GM23248 (cell line): ENCODE measurements at places on chromosomes 12 and 14. TPM values are rescaled to one million over a fixed set of nuclear protein-coding genes. Genes with fewer than 3 reads are reported as not detected.

AKAP6 gene
- 4.0 and 4.8 TPM in 2 replicates for polyA plus RNA-seq

DENND5B gene
- 9.5 and 9.9 TPM in 2 replicates for polyA plus RNA-seq

AQP5 gene
- polyA plus RNA-seq: not detected in 2 replicates

INSM2 gene
- not detected in 2 replicates for polyA plus RNA-seq

DNAAF2 gene
- 11.1 and 12.8 TPM in 2 replicates for polyA plus RNA-seq

RPL10L gene
- not detected in 2 replicates for polyA plus RNA-seq

SIRT4 gene
- polyA plus RNA-seq: 1.4 TPM in 2 replicates

ARMH4 gene
- 6.5 and 8.7 TPM in 2 replicates for polyA plus RNA-seq

CYP46A1 gene
- polyA plus RNA-seq: 0.15 and 0.29 TPM in 2 replicates

ASB2 gene
- 0.06 and 0.18 TPM in 2 replicates for polyA plus RNA-seq

FAM222A gene
- not detected in 2 replicates for polyA plus RNA-seq

DACT1 gene
- polyA plus RNA-seq: 6.5 and 6.8 TPM in 2 replicates

CDKN3 gene
- polyA plus RNA-seq: 39.3 and 41.8 TPM in 2 replicates

- no peaks in the 10 kb centered on the region; the same call in 1 of the 2 replicates for H3K27me3 ChIP-seq
- no peak for DNase-seq
- no peaks in the 10 kb centered on the region for H3K36me3 ChIP-seq
These were observed 19.7 kb downstream of the EML1 start for GRCh38 chr14:99812892-99813291.

GRCh38 chr12:91824991-91825390 lies 320.7 kb downstream of the BTG1 start:
- no peaks in the 10 kb centered on the region for H3K27me3 ChIP-seq
- no peak overlapping the region for H3K27ac ChIP-seq
- no peaks in the 10 kb centered on the region for H3K4me1 ChIP-seq

DNA sequence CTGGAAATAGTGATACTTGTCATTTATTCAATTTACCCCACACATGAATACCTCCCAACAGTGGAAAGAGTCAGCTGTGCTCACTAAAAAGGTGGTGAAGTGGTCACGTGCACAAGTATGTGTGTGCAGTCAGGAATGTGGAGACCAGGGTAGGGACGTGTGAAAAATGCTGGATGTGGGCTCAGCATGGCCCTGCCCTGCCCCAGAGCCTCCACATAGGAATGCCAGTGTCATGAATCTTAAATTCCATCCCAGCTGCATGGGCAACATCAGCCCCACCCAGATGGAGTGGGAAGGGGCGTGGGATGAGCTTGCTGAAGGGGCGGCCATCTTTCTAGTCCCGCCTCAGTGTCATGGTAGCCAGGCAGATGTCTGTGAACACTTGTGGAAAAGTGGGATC lies 87.7 kb downstream of the C12orf75 start:
- no peaks in the 10 kb centered on the region for H3K27me3 ChIP-seq
- DNase-seq: peak; percentile 90
- H3K27ac ChIP-seq: peak overlapping the region; percentile 72
- H3K36me3 ChIP-seq: no peaks in the 10 kb centered on the region
- H3K4me1 ChIP-seq: peaks cover 32% of the 10 kb centered on the region

DNA sequence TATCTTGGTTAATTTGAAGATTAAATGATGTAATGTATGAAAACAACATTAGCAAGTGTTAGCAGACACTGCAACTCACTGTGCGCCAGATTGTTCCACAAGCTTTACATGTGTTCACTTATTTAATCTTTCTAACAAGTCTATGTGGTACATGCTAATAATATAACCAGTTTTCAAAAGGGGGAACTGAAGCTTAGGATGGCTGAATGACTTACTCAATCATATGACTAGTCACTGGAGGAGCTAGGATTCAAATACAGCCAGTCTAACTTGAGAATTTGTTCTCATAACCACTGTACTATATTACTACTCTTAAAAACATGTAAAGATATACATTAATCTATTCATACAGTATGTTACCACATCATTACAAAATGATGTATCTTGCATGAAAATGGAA lies 60.5 kb upstream of the LRIG3 start:
- no peak overlapping the region for H3K4me3 ChIP-seq
- H3K27ac ChIP-seq: no peak overlapping the region
- H3K36me3 ChIP-seq: no peaks in the 10 kb centered on the region

- H3K36me3 ChIP-seq: no peaks in the 10 kb centered on the region
- no peak overlapping the region for H3K27ac ChIP-seq
- DNase-seq: no peak
- H3K27me3 ChIP-seq: no peaks in the 10 kb centered on the region
These were observed 22.5 kb downstream of the PIK3C2G start for GRCh38 chr12:18283831-18284230.

DNA sequence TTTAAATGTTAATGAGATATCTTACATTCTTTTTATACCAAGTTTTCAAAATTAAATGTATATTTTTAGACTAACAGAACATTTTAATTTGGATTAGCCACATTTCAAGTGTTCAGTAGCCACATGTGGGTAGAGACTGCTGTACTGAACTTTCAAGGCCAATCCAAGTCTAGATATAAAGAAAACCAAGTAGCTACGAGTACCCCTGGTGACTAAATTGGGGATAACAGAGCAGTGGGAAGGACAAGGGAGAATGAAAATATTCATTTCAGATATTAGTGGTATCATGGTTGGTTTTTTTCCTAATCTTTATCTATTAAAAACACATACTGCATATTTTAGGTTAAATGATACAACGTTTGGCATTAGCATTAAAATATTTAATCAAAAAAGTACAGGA lies 69.4 kb upstream of the RHOJ start:
- no peaks in the 10 kb centered on the region for H3K27me3 ChIP-seq
- H3K36me3 ChIP-seq: no peaks in the 10 kb centered on the region
- peak; percentile 0 for DNase-seq
- H3K4me1 ChIP-seq: no peaks in the 10 kb centered on the region
- H3K4me3 ChIP-seq: no peak overlapping the region
- H3K27ac ChIP-seq: no peak overlapping the region

DNA sequence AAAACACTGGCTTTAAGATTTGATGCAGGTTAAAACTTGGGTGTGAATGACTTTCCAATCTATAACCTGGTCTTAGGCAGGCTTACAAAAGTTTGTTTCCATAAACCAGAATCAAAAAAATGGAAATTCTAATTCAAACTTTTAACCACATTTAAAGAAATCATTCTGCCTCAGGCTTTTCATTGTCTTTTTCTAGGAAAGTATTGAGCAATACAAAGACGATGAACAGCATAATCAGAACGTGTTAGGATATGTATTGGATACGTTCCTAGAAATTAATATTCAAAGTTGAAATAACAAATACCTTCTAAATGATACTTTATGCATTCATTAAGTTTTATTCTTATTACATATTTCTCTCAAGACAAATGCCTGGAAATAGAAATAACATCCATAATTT lies 172.9 kb downstream of the CEP128 start:
- H3K36me3 ChIP-seq: no peaks in the 10 kb centered on the region
- peaks cover 13% of the 10 kb centered on the region for H3K4me1 ChIP-seq
- H3K27me3 ChIP-seq: no peaks in the 10 kb centered on the region
- H3K27ac ChIP-seq: no peak overlapping the region

GRCh38 chr12:65756956-65757511 lies 67.2 kb upstream of the HMGA2 start:
- H3K4me1 ChIP-seq: no peaks in the 10 kb centered on the region
- peak; percentile 39 for DNase-seq
- H3K27ac ChIP-seq: no peak overlapping the region
- no peaks in the 10 kb centered on the region for H3K27me3 ChIP-seq
- H3K4me3 ChIP-seq: no peak overlapping the region

DNA sequence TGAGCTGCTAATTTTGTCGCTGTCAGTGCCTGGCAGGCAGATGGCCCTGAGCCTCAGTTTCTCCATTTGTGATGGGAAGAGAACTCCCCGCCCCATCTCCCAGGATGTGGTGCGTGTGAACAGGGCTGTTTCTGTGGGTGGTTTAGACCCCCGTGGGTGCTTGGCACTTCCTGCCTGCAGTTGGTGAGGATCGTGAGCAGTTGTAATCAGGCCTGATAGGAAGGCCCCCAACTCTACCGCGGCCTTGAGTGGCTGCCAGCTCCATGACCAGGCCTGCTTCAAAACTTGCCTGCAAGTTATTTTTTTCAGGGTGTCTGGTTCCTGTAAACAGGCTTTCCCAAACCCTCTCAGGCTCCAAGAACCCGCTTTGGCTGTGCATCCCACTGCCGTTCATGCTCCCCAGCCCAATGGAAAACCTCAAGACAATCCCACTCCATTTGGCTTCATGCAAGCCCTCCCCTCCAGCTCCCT lies 138.4 kb downstream of the ZFP36L1 start:
- H3K4me1 ChIP-seq: peaks cover 19% of the 10 kb centered on the region
- H3K4me3 ChIP-seq: no peak overlapping the region
- no peaks in the 10 kb centered on the region for H3K36me3 ChIP-seq
- H3K27me3 ChIP-seq: no peaks in the 10 kb centered on the region
- H3K27ac ChIP-seq: no peak overlapping the region

GRCh38 chr14:26896447-26896846 lies 298.6 kb upstream of the NOVA1 start:
- no peaks in the 10 kb centered on the region for H3K36me3 ChIP-seq
- H3K27me3 ChIP-seq: no peaks in the 10 kb centered on the region
- no peaks in the 10 kb centered on the region for H3K4me1 ChIP-seq

DNA sequence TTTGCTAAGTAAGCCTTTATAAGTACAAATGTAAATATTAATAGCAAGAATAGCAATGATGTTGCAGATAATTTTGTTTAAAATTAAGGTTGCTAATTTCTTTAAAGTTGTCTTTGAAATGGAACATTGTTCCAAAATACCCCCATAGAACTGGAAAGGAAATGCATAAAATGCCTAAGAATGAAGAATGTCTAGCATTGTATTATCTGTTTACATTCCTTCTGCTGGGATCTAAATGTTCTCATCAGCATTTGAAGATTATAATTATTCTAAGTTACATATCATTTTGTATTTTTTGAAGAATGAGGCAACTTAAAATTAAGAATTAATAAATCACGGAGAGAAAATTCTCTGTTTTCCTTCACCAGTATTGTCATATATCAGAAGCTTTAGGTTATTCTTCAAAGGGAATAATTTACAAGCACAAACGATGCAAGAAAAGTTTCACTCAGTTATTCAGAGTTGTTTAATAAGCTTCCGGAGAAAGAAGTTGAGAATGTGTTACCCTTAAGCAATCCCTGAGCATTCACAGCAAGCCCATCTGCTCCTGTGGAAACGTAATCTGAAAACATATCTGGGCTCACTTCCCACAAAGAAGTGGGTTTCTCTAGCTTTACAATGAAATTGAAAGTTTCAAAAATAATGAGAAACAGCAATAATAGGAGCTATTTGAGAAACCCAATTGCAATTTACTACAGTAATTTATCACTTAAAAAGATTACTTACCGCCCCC lies 21.3 kb downstream of the SLC6A15 start:
- DNase-seq: no peak
- H3K27me3 ChIP-seq: no peaks in the 10 kb centered on the region
- peaks cover 11% of the 10 kb centered on the region for H3K4me1 ChIP-seq
- H3K27ac ChIP-seq: no peak overlapping the region
- no peak overlapping the region for H3K4me3 ChIP-seq
- no peaks in the 10 kb centered on the region for H3K36me3 ChIP-seq

DNA sequence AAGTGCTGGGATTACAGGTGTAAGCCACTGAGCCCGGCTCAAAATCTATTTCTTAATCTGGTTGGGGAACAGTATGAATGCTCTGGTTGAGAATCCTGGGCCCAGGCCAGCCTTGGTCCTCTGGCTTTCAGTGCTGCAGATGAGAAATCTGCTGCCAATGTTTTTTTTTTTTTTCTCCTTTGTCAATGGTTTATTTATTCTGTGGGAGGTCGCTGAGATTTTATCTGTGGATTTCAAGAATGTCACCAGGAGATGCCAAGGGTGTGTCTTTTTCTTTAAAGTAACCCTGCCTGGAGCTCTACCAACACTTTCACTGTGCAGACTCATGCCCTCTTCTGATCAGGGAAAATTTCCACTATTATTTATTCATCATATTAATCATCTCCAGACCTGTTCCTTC lies 3.6 kb downstream of the SLC25A29 start:
- H3K4me1 ChIP-seq: peaks cover 2% of the 10 kb centered on the region; the same call in 1 of the 2 replicates
- no peaks in the 10 kb centered on the region for H3K27me3 ChIP-seq
- peak; percentile 28 for DNase-seq
- no peaks in the 10 kb centered on the region for H3K36me3 ChIP-seq

- no peak for DNase-seq
- H3K4me3 ChIP-seq: no peak overlapping the region
- no peaks in the 10 kb centered on the region for H3K4me1 ChIP-seq
- no peak overlapping the region for H3K27ac ChIP-seq
These were observed 63.9 kb upstream of the GRIP1 start for GRCh38 chr12:66742508-66743367.

- no peak overlapping the region for H3K27ac ChIP-seq
- H3K4me1 ChIP-seq: no peaks in the 10 kb centered on the region
- H3K27me3 ChIP-seq: 0 out of 2 replicates have a peak, but pooled peaks cover 7% of the 10 kb centered on the region
- H3K36me3 ChIP-seq: no peaks in the 10 kb centered on the region
These were observed 43.1 kb downstream of the DNAH10 start for GRCh38 chr12:123805173-123805572.

DNA sequence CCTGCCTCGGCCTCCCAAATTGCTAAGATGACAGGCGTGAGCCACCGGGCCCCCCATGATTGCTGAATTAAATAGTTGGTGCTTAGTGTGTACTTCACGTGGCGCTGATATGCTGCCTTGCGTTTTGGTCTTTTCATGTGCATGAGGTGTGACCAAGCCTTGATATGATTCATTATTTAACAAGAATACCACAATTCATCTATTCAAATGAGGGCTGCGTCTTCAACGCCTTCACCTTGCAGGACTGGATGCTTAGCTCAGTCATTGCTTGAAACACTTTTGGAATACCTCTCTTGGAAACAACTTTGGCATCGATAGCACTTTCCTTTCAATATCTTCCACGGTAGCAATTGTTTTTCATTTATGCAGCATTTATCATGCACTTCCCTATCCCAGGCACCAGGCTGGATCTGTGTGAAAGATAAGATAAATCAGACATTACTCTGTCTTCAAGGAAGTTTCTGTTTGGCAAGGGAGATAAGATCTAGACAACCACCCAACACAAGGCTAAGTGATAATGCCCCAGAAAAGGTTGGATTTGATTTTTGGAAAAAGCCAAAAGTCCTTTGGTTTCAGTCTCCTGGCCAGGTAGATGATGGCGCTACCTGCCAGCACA lies 1.3 kb upstream of the TEAD4 start:
- DNase-seq: peak; percentile 24
- no peaks in the 10 kb centered on the region for H3K36me3 ChIP-seq
- H3K27me3 ChIP-seq: no peaks in the 10 kb centered on the region
- peak overlapping the region; percentile 52 for H3K27ac ChIP-seq
- peaks cover 13% of the 10 kb centered on the region for H3K4me1 ChIP-seq
- peak overlapping the region; percentile 92 for H3K4me3 ChIP-seq

- no peak for DNase-seq
- H3K27ac ChIP-seq: no peak overlapping the region
- no peaks in the 10 kb centered on the region for H3K36me3 ChIP-seq
- H3K4me1 ChIP-seq: peaks cover 17% of the 10 kb centered on the region
- no peak overlapping the region for H3K4me3 ChIP-seq
- H3K27me3 ChIP-seq: no peaks in the 10 kb centered on the region
These were observed 4.0 kb downstream of the STX2 start for GRCh38 chr12:130835011-130835410.

GRCh38 chr12:59708484-59708883 lies 112.7 kb downstream of the SLC16A7 start:
- H3K36me3 ChIP-seq: no peaks in the 10 kb centered on the region
- peak overlapping the region; percentile 14; the same call in 1 of the 2 replicates for H3K27ac ChIP-seq
- H3K27me3 ChIP-seq: no peaks in the 10 kb centered on the region
- no peak overlapping the region for H3K4me3 ChIP-seq
